Left colon (tissue), 2 donors: ENCODE measurements at places on chromosomes 3 and 15.

DNA sequence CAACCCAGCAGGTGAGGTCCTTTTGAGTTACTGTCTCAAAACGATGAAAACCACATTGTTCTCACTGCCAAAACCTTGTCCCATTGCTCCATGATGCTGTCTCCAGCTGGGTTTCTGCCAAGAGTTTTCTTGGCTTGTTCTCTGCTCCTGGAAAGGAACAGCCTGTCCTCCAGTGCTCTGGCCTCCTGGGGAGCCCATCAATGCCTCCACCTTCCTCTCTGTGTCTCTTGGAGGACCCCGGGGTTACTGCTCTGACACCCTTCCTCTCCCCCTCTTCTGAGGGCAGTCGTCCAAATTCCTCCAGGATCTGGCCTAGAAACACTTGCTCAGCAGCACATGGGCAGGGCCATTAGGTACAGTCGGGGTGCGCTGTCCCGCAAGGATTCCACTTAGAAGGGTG, 63.9 kb upstream of the RGMA start:
- DNase-seq = peak; percentile 11

DNA sequence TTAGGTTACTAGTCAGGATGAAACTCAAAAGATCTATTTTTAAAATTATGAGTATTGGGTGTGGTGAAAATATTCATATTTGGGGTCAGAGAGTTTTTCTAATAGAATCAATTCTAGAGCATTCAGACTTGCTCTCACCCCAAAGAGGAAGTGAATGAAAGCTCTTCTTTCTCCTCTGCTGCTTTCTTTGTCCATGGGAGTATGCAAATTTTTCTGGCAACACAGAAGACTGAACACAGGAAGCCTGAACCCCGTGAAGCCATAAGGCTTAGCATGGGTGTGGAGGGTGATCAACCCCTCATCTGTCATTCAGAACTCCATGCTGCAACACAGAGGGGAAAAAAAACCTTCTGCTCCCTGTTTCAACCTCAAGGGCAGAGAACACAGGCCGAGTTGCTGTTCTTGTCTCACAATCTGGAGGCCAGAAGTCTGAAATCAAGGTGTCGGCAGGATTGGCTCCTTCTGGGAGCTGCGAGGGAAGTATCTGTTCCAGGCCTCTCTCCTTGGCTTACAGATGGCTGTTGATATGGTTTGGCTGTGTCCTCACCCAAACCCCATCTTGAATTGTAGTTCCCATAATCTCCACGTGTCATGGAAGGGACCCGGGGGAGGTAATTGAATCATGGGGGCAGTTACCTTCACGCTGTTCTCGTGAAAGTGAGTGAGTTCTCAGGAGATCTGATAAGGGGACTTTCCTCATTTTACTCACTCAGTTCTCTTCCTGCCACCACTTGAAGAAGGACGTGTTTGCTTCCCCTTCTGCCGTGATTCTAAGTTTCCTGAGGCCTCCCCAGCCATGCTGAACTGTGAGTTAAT, 33.7 kb upstream of the CD47 start:
- no peak for DNase-seq

DNA sequence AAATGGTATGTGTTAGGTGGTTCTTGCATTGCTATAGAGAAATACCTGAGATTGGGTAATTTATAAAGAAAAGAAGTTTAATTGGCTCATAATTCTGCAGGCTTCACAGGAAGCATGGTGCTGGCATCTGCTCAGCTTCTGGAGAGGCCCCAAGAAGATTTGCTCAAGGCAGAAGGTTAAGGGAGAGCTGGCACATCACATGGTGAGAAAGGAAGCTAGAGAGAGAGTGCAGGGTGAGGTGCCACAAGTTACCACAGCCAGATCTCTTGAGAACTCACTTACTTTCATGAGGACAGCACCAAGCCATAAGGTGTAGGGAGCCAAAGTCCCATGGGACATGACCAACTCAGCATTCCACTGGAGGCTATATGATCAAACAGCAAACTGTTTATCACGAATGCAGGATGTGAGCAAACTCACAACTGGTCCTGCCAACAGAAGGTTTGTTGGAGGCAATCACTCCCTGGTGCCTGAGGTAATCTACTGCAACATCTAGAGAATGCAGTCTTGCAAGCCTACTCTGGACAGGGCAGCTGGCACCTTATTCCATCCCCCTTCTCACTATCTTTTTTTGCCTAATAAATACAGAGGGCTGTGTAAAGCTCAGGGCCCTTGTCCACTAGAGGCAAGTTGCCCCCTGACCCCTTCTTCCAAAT, 28.1 kb upstream of the CCR2 start:
- no peak for DNase-seq

- peak; percentile 13 for DNase-seq
Observed at GRCh38 chr15:76057332-76058000, 2.3 kb upstream of the TMEM266 start.

GRCh38 chr3:15276028-15276724, 56.2 kb downstream of the SH3BP5 start:
- no peak for DNase-seq
